SK-MEL-5 (cell line): ENCODE measurements at places on chromosomes 4 and X. TPM values are rescaled to one million over a fixed set of nuclear protein-coding genes. Genes with fewer than 3 reads are reported as not detected.

The FGA gene
- total RNA-seq, result not detected in 2 replicates

The NAP1L3 gene
- 1.7 and 1.9 TPM in 2 replicates for total RNA-seq

The TMEM255A gene
- 27.2 and 28.1 TPM in 2 replicates for total RNA-seq

The TBX22 gene
- total RNA-seq, result 0.37 TPM in 1 of 2 replicates, not detected in the other

The FAM47A gene
- not detected in 2 replicates for total RNA-seq

The TMPRSS11B gene
- not detected in 2 replicates for total RNA-seq
